Pulmonary artery endothelial cell (primary cell): ENCODE measurements at places on chromosomes 11 and 22. TPM values are rescaled to one million over a fixed set of nuclear protein-coding genes. Genes with fewer than 3 reads are reported as not detected.

The TRABD gene
- total RNA-seq = 34.8 and 36.3 TPM in 2 replicates

- DNase-seq = no peak
Measured at GRCh38 chr11:110867951-110868350, 155.7 kb upstream of the ARHGAP20 start.

GRCh38 chr11:47565340-47566148, at the start of gene PTPMT1:
PTPMT1 (plus strand) TSS chr11:47565599; CDS start chr11:47565623, 24 bp downstream.
- DNase-seq = no peak

DNA sequence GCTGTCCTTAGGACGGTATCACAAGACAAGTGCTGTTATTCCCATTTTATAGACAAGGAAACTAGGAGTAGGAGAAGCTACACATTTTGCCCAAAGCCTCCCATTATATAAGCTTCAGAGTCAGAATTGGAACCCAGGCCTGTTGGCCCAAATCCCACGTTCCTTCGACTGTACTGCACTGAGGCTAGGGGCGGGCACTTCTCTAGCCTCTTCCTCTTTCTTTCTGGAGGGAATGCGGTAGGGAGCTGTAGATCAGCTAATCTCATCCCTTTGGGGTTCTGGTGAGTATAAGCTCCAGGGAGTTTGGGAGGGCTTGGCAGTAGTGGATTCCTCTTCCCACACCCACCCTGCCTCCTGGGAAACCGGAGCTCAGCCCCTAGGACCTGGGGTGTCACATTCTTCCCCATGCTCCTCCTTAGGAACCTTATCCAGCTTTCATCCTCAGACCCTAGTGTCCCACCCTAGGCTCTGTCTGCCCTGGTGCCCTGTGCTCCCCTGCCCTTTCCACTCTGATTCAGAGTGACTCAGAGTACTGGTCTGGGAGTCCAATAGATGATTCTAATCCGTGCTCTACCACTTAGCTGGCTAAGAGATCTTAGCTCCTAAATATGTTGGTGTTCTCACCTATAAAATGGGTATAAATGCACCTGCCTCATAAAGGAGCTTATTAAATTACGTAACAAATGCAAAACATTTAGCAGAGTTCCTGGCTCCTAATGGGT, 29.3 kb downstream of the PHLDB1 start:
- DNase-seq = no peak

GRCh38 chr11:11391796-11392463, 38.9 kb upstream of the CSNK2A3 start:
- DNase-seq = peak; percentile 71
